Glomerular endothelial cell (primary cell): ENCODE measurements at places on chromosomes 2 and 18. TPM values are rescaled to one million over a fixed set of nuclear protein-coding genes. Genes with fewer than 3 reads are reported as not detected.

The COL5A2 gene
- 110 and 229 TPM in 2 replicates for total RNA-seq

The MERTK gene
- total RNA-seq, result 10.3 and 18.8 TPM in 2 replicates

DNA sequence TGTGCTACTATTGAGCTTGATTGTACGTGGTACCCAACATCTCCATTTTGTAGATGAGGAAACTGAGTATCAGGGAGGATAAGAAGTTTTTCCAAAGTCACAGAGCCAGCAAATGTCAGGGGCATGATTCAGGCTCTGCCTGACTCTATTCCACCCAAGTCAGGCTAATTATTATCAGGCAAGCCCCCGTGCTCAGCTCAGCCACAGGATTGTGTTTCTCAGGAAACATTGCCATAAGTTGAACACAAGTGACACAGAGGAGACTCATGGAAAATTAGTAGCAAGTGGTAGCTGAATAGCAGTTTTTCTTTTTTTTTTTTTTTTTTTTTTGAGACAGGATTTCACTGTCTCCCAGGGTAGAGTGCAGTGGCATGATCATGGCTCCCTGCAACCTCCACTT lies 260.5 kb downstream of the C1D start:
- no peak for DNase-seq

DNA sequence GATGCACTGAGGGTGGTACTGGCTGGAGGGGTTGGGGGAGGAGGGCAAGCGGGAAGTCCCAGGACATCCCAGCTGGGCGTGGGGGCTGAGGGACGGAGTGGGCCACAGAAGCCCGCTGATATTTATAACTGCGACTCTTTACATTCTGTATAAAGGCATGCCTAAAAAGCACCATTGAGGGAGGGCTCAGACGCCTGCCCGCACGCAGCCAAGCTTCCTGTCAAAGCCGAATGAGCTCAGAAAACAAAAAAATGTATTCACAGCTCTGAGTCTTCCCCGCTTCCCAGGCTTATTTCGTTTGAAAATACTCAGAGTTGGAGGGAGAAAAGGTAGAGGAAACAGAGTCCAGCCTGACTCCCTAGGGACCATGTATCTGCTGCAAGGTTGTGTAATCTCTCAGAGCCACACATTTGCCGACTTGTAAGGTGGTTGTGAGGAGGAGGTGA lies 170.1 kb upstream of the HAAO start:
- DNase-seq, result no peak
